ENCODE measurements at places on chromosomes 13 and 19.

- DNase-seq = no peak
These were observed 22.3 kb downstream of the CYP2B6 start for GRCh38 chr19:41013359-41013758.

DNA sequence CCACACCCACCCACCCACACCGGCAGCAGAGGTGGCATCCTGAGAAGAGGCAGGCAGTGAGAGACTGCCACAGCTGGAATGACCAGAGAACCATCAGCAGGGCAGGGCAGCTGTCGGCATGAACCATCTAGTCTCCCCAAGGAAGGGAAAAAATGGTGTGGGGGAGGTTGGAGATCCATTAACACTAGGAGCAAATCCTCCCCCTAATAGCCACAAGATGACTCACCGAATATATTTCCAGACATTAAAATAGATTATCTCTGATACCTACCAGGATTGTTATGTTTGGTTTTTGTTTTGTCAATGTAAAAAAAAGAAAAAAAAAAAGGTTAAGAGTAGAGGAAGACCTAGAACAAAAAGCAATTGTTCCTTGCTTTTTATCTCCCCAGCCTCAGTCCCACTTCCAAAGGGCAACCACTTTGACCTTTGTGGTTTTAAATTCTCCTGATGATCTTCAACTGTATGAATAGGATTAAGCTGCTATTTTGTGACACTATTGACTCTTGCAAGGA lies 34.2 kb downstream of the THSD1 start:
- DNase-seq = no peak

- DNase-seq = no peak
These were observed 2.0 kb downstream of the KCTD15 start for GRCh38 chr19:33798681-33799111.

DNA sequence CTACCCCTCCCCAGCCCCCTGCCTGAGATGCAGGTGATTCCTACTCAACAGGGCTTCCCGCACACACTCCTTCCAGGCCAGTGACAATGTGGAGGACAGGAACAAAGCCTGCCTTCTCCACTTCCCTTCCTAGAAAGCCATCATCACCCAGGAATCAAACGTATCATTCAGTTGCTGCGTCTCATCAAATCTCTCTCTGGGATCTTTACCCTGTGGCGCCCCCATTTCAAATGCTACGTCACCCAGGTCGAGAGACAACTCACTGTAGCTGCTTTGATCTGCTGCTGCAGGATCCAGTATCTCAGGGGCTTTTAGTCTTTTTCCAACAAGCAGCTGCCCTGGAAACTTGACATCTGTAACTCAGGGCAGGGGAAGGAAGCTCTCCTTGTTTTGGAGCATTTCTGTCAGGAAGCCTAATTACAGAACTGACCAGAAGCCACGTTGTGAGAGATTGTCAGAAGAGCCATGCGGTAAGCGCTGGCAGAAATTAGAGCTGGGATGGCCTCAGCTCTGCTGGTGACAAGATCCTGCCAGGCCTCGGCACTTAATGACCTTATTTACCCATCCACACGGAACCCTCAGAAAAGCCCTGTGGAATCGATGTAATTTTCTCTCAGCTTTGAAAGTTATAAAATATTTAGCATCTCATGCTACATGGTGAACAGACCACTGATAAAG lies 140.5 kb downstream of the STK24 start:
- no peak for DNase-seq

DNA sequence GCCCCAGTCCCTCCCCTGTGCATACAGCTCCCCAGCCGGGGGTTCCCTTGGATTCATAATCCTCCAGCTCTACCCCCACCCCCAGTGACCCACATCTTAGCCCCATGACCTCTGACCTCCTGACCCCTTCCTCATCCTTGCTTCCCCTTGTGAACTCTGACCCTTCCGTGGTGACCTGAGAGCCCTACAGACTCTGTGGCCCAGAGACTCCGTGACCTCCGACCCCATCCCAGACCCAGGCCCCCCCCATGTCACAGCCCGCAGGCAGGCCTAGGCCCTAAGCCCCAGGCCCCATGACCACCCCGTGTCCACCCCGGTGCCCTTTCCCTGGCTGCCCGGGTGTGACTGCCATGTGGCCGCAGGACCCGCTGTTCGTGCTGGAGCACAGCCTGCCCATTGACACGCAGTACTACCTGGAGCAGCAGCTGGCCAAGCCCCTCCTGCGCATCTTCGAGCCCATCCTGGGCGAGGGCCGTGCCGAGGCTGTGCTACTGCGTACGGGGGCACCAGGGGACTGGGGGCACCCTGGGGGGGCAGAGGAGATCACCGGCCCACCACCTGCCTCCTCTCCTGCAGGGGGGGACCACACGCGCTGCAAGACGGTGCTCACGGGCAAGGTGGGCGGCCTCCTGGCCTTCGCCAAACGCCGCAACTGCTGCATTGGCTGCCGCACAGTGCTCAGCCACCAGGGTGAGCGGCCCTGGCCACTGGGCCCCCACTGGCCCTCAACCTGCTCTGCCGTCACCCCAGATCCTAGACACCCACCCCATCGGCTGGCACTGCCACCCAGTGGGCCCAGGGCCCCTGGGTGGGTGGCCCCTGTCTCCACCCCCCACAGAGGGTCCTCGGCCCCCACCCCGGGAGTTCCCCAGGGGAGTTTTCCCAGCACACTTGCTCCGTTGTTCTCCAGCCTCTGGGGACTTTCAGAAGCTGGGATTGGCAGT lies 2.4 kb upstream of the SPIB start:
- DNase-seq = no peak

DNA sequence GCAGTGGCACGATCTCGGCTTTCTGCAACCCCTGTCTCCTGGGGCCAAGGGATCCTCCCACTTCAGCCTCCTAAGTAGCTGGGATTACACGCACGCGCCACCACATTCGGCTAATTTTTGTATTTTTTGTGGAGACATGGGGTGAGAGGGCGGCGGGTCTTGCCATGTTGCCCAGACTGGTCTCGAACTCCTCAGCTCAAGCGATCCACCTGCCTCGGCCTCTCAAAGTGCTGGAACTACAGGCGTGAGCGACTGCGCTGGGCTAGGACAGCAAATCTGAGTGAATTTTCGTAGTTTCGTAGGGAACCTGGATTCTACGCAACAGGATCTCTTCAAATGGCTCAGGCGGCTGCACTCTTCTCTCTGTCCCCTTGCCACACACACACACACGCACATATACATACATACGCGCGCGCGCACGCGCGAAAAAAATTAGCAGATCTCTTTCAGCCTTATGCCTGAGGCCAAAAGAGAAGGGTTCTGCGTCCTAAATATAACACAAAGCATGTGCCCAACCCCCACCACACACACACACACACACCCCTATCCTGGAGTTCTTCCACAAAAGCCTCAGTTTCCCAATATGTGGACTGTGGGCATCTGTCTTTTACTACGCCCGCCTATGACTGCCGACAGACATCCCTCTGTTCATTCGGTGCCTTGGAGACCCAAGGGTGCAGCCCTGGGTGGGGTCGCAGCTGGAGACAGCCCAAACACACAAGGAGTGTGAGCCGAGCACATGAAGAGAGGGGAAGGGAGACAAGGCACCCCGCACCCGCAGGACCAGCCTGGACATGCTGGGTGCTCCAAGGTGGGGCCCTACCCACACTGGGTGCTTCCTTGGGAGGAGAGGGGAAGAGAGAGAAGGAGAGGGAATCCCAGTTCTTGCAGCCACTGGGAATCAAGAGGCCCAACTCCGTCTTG lies 616 bp downstream of the PINLYP start:
- DNase-seq = no peak

- DNase-seq = no peak
These were observed 32.3 kb downstream of the CEBPG start for GRCh38 chr19:33405553-33406461.

- DNase-seq = no peak
These were observed 40.3 kb upstream of the ARHGEF7 start for GRCh38 chr13:111074826-111075225.

DNA sequence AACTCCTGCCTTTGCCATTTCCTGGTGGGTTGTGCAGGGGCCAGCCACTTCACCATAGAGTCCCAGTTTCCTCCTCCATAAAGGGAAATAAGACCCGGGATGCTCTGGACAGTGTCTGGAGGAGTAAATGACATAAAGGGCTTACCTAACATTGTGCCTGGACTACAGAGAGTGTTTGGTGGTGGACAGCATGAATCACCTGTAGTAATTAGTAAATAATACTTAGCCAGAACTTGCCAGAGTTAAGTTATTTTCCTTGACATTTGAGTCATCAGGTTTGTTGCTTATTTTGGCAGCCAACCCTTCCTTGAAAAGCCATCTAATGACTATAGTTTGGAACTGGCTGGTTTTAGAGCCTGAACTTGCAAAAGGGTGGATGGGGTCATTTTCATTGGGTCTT lies 159.2 kb downstream of the SLC7A1 start:
- no peak for DNase-seq

DNA sequence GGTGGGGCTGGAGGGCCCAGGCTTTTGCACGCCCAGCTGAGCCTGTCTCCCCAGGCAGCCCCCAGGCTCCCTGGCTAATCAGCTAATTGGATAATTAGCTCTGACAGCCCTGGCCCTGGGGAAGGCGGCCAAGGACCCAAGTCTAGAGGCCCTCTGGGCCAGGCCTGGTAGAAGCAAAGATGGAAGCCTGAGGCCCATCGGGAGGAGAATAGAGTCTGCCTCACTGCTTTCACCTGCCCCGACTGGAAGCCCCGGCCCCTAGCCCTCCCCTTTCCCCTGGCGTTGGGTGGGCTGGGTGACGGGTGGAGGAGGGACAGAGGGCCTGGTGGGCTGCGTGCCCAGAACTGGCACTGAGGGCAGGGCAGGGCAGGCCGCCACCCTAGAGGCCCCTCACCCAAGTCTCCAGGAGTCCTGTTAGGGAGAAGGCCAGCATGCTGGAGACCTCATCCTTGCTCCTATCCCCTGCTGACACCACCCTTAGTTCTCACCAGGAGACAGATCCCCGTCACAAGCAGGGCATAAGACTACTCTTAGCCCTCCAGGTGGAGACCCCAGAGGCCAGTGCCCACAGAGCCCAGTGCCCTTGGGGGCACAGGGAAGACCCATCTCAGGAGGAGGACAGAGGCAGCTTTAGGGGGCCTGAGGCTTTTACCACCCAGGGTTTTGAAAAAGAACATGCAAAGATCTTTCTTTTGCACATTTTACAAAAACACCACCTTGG lies 12.0 kb downstream of the LYL1 start:
- no peak for DNase-seq

DNA sequence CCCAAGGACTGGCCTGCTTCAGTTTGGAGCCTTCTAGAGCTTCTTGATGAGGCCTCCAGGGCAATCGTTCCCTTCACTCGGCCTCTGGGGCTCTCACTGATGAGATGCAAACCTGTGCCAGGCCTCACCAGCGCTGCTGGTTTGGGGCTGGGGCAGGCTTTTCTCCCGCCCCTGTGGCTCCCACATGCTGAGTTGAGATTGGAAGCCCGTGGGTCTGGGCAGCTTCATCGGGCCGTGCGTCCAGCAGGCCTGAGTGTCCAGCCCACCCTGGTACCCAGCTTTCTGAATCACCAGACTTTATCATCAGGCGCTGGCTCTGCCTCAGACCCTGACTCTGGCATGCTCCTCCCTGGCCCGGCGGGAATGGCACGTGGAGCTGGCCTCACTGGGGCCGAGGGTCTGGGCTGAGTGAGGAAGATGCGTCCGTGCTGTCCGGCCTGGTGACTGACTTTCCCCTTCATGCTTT lies 4.3 kb downstream of the CALM3 start:
- no peak for DNase-seq
